Activated effector memory CD4-positive, alpha-beta T cell treated with Interleukin-2 at 50 U/mL for 16 hours (primary cell): ENCODE measurements at places on chromosomes 13 and 19.

DNA sequence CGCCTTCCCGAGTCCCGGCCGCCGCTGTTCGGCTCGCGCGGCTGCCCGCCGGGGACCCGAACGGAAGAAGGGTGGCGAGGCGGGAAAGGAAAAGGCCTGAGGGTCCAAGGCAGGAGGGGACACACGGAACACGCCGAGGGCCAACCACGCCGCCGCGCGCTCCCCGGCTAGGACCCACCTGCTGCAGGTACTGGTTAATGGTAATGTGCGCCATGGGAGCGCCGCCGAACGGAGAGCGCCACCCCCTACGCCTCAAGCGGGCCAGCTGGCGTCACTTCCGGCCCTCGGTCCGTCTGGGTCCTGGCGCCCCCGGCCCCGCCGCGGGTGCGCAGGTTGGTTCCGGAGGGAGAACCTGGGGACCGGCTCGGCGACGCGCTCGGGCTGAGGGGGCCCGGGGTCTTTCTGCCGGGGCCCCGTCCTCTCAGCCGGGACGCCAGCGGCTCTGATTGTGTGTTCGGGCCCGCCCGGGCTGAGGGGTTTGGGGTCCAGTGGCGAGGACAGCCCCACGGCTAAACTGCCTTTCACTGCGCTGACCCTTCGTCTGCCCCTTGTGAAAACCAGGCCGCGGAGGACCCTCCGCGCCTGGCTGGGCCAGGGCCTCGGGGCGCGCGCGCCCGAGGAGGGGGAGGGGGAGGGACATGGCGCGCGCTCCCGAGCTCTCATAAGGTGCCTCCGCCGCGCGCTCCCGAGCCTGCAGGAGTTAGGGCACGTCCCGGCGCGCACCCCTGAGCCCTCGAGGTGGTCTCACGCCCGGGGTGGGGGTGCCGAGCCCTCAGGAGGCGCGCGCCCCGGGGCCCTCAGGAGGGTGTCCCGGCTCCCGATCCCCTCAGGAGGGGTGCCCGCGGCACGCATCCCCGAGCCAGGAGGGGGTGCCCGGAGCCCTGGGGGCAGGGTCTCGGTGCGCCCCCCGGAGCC is at the start of gene PCID2:
PCID2 (minus strand) TSS at position 249 of the 915 bp plus-strand sequence; CDS start at position 214, 35 bp downstream.
- DNase-seq: peak; percentile 89

GRCh38 chr19:5032101-5032967 is 63.4 kb downstream of the KDM4B start:
- DNase-seq: no peak

DNA sequence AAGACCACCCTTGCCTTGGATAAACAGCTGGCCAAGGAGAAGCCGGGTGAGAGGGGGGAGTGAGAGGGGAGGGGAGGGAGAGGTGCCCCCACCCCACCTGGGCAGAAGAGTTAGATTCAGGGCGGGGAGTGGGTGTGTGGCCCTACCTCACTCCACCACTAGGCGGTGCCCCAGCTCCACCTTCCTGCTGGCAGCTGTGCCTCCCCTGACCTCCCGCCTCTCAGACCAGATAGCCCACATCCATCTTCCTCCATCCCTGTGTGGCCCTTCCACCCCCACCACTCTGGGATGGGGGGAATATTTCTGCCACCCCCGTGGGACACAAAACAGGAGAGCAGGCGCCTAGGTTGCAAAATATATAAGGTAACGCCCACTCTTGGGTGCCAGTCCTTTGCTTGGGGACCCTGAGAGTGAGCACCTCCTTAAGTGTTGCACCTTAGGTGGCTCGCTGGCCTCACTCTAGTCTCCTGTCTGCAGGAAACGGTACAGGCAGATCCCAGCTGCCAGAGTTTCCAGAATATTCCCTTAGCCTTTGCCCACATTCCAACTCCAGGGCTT is 13.8 kb upstream of the EHD2 start:
- DNase-seq: peak; percentile 19

- DNase-seq: no peak
These were observed 11.1 kb upstream of the TDRD12 start for GRCh38 chr19:32708457-32708856.
